ENCODE measurements at places on chromosomes 12 and 14.

- no peak for DNase-seq
Observed at GRCh38 chr14:35344107-35344807, 52.1 kb downstream of the PSMA6 start.

- no peak for DNase-seq
Observed at GRCh38 chr12:10708862-10709261, 14.3 kb downstream of the YBX3 start.

DNA sequence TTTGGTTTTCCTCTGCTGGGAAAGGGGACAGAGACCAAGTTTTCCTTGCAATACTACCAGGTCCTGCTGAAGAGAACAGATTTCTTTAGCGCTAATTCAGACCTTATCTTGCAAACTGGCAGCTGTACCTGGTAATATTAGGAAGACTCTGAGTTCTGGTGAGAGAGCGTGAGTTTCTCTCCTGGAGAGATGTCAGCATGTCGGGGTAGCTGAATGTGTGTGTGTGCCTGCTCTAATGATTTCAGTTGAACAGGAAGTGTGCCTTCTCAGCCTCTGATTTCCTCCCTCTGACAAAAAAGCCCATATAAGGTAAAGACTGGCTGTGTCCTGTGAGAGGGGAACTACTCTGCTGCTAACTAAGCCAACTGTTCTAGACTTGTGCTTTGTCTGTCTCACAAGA is 10.3 kb upstream of the ERP27 start:
- DNase-seq: no peak

DNA sequence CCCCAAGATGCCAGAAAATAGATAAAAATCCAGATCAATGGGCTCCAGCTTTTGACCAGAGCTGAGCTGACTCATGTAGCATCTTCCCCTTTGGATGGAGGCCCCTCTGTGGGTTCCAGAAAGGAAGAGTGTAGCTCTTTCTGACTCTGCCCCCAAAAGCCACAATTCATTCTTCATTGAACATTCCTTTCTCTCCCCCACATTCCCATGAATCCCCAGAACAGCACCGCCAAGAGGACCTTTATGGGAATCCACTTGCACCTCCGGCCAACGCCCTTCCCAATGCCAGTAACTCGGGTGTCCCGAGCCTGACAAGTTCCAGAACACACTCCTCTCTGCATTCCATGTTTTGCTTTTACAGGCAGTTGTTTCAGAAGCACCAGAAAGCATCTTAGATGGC is 210.6 kb upstream of the DIO3 start:
- no peak for DNase-seq

DNA sequence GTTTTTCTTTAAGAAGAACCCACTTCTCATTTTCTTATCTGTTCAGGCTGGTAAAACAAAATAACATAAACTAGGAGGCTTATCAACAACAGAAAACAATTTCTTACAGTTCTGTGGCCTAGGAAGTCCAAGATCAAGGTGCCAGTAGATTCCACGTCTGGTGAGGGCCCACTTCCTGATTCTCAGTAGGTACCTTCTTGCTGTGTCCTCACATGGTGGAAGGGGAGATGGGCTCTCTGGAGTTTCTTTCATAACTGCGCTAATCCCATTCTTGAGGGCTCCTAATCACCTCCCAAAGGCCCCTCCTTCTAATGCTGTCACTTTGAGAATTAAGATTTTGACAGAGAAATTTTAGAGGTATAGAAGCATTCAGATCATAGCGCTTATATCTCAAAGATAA is 33.4 kb downstream of the TXNRD1 start:
- DNase-seq: no peak

GRCh38 chr14:102248121-102248520 is 56.8 kb downstream of the MOK start:
- DNase-seq: no peak

- no peak for DNase-seq
Observed at GRCh38 chr12:89825591-89826449, 117.2 kb upstream of the ATP2B1 start.

- DNase-seq: no peak
Observed at GRCh38 chr12:131784909-131785762, 43.1 kb upstream of the MMP17 start.

DNA sequence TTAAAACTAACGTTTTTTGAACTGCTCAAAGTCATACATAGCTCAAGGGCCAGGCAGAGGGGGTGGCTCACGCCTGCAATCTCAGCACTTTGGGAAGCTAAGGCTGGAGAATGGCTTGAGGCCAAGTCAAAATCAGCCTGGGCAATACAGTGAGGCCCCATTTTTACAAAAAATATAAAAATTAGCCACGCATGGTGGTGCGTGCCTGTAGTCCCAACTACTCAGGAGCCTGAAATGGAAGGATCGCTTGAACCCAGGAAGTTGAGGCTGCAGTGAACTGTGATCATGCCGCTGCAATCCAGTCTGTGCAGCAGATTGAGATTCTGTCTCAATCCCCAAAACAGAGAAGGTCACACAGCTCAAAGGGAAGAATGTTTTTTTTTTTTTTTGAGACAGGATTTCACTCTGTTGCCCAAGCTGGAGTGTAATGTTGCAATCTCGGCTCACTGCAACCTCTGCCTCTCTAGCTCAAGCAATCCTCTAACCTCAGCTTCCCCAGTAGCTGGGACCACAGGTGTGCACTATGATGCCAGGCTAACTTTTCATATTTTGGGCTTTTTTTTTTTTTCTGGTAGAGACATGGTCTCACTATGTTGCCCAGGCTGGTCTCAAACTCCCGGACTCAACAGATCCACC is 2.9 kb downstream of the RBM23 start:
- DNase-seq: no peak

DNA sequence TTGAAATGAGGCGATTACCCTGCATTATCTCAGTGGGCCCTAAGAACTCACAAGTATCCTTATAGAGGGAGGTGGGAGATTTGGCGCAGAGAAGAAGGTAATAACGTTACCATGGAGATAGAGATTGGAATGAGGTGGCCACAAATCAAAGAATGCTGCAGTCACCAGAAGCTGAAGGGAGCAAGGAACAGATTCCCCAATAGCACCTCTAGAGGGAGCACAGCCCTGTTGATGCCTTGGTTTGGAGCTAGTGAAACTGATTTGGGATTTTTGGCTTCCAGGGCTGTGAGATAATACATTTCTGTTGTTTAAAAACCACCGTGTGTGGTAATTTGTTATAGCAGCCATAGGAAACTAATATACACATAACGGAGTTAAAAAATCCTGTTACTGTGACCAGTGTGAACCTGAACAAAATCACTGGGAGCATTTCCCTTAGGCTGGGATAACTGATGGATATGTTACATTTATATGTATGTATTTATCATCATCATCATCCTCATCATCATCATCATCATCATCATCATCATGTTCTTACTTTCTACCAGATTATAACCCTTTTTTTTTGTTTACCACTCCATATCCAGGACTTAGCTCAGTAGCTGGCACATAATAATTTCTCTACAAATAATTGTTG is 100.3 kb downstream of the LIN7A start:
- no peak for DNase-seq

DNA sequence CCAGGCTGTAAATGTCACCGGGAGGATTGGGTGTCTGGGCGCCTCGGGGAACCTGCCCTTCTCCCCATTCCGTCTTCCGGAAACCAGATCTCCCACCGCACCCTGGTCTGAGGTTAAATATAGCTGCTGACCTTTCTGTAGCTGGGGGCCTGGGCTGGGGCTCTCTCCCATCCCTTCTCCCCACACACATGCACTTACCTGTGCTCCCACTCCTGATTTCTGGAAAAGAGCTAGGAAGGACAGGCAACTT is 1.3 kb downstream of the GAPDH start:
- DNase-seq: no peak

- no peak for DNase-seq
Observed at GRCh38 chr14:33959692-33960151, 8.8 kb upstream of the EGLN3 start.

DNA sequence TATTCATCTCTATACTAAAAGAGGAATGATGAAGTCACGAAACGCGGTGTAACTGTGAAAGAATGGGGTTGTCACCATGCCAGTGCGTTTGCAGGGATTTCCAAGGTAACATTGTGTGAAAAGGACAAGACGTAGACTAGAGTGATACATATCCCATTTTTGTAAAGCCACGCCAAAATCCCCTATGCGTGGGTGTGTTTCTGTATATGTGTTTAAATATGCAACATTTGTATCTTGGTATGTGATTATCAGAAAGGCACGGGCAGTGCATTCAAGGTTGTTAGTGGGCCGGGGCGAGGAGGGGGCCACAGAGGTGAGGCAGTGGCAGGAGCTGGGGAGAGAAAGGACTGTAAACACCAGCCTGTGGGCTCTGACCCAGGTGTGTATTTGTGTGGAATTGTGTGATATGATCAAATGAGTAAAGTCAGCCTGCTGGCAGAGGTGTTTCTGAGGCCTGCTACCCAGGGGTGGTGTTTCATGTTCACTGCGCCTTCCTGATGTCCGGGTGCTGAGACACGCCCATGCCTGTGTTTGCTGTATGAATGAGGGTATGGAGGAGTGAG is 137.8 kb downstream of the ADGRD1 start:
- no peak for DNase-seq

GRCh38 chr12:39763890-39764169 is 144.2 kb upstream of the ABCD2 start:
- DNase-seq: no peak

GRCh38 chr12:29706311-29706710 is 77.4 kb downstream of the TMTC1 start:
- no peak for DNase-seq

- DNase-seq: no peak
Observed at GRCh38 chr12:38954238-38954873, 49.0 kb upstream of the CPNE8 start.

- no peak for DNase-seq
Observed at GRCh38 chr12:80183939-80184338, 84.6 kb downstream of the OTOGL start.

DNA sequence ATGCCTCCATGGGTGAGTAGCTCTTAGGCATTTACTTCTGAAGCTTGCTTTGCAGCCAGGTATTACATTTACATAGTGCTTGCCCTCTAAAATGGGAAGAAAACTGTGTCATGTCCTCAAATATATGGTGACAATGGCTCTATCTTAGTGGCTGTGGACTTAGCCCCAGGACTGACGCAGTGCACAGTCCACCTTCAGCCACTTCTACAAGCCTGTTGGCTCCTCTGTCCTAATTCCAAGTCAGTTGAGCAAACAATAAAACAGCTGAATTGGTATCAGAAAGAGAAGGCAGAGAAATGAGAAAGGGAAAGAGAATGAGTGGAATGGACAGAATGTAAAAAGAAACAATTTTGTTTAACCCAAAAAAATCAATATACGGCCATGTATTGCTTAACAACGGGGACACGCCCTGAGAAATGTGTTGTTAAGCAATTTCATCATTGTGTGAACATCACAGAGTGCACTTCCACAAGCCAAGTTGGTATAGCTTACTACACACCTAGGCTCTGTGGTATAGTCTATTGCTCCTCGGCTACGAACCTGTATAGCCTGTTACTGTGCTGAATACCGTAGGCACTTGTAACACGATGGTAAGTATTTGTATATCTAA is 93.5 kb downstream of the GRIN2B start:
- no peak for DNase-seq

- no peak for DNase-seq
Observed at GRCh38 chr12:116712458-116713303, 25.2 kb downstream of the SPRING1 start.

DNA sequence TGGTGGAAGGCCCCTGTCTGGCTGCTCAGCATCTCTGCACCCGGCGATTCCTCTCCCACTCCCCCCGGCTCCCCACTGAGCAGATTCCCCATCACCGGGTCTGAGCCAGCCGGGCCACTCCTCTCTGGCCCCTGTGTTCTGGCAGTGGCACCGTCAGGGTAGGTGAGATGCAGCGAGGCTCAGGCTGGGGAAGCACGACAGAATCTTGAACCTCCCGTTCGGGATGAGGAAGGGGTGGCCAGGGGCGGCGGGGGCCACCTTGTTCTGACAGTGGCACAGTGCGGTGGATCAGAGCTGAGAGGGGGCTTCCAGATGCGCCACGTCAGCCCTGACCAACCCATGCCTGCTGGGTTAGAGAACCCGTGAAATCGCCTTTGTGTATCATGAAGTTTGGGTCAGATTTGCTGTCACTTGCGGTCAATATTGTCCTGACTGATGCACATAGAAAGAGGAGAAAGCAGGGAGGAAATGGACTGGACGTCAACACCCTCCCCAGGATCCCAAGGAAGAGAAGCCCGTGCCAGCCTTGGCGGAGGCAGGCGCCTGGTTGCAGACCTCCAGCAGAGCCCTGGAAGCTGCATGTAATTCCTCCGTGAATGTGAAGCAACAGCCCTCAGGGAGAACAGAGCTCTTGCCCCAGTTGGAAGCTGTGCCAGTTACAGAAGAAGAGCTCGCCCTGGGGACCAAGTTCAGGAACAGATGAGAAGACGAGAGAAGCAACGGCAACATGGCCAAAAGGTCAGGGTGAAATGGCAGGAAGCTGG is 137.1 kb upstream of the SFSWAP start:
- DNase-seq: no peak

DNA sequence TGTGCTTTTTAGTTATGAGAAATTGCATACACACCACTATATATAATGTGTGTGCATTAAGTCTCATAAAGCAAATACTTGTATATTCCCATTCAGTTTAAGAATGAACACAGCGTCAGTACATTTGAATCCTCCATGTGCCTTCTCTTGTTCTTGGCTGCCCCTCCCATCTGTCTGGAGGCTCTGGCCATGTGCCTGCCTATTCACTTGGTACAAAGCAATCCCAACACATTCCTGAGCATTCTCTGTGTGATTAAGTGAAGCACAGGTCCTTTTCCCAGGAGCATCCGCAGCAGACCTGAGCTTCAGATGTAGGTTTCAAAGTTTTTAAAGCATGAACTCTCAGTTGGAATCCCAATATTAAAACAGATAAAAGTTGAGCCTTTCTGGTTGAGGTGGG is 58.7 kb downstream of the POLR3B start:
- no peak for DNase-seq

GRCh38 chr12:101935890-101936746 is 58.7 kb downstream of the DRAM1 start:
- DNase-seq: no peak

DNA sequence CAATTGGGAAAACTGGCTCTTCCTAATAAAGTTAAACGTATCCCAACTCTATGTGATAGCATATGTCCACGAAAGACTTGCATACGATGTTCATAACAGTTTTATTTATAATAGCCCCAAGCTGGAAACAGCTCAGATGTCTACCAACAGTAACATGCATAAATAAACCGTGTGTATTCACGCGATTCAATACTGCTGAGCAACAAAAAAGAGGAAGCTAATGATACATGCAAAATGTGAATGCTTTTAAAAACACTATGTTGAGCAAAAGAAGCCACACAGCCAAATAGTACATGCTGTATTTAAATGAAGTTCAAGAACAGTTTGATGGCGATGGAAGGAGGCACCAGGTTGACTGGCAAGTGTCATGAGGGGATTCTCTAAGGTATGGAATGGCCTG is 55.7 kb downstream of the TRIM9 start:
- no peak for DNase-seq

DNA sequence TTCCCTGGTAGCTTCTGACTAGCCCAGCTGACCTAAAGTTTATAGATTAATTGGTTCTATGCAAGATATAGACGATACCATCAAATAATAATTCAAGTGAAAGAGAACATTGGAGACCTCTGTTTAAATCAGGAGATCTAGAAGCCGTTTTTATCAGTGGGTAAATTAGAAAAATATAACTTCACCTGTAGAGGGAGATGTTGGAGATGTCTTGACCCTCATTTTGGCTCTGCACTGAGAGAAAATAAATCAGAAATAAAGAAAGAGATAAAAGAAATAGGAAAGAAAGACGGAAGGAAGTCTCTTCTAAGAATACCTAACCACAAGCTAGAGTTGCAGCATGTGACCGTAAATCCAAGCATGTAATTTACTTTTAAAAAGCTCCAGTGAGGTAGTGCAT is 684.5 kb downstream of the C12orf50 start:
- no peak for DNase-seq

GRCh38 chr14:39015964-39016577 is 87.0 kb downstream of the SEC23A start:
- DNase-seq: no peak

Data from stimulated activated CD4-positive, alpha-beta T cell treated with anti-CD3 and anti-CD28 coated beads, Interleukin-1b, Interleukin-23, amount 100 ng/mL, for 4 hours (primary cell).